NCI-H748 treated with DMSO at 0.1 percent for 48 hours (cell line): ENCODE measurements at places on chromosomes 3 and 15.

DNA sequence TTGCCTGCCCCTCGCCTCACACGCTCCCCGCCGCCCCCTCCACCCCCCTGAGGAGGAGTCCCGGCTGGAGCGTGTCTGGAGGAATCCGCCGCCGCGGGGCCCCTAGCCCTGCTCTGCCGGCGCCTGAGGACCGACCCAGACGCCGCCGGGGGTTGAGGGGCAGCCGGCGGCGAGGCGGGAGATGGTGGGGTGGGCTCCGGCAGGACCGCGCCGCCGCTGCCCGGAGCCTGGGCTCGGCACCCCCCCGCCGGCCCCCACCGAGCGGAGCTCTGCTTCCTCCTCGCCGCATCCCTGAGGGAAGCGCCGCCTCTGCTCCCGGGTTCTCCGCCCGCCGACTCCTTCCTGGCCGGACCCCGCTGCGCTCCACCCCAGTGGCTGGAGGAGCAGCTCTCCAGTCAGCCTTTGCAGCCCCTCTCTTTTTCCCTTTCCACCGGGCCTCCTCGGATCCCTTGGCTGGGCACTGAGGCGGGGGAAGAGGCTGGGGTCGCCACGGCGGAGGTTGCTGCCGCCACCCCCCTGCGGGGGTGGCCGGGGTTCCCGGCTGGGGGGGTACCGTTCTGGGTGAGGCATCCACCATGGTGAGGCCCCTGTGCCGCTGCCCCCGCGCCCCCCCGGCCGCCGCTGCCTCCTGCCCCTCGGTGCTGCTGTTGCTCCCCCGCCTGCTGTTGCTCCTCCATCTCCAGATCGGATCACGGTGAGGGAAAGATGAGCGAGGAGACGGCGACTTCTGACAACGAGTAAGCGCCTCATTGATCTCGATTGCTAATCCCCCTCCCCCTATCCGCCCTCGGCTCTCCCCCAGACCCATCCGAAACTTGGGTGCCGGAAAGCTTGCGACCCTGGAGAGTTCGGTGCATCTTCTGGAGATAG, at the start of gene SPRED1:
Gene SPRED1 (plus strand): TSS at position 356 of the 870 bp plus-strand sequence. CDS start 350 bp downstream, at position 706.
- no peak for DNase-seq

DNA sequence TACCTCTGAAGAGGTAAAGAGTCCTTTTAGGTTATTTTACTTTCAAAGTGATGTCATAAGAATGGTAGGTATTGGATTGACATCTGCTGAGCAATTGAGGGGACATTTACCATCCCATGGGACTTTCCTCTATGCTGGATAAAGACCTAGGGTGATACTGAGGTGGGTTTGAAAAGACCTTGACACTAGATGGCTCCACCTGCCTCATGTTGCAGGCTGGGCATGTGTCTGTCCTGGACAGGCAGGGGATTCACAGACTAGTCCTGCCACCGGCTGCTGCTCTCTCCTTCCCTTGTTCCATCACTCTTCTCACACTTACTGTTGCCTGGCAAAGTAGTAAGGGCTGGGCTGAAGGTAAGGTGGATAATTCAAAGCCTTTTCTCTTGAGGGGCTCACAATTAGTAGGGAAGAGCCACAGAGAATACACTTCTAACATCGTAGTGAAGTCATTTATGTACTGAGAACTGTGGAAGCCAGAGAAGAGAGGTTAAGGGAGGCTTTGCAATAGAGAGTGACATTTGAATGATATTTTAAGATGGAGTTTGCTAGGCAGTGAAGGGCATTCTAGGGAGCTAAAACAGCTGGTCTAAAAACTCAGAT, 27.7 kb downstream of the TRAK1 start:
- DNase-seq: peak; percentile 1

GRCh38 chr3:143215059-143215458, 95.5 kb downstream of the CHST2 start:
- no peak for DNase-seq

DNA sequence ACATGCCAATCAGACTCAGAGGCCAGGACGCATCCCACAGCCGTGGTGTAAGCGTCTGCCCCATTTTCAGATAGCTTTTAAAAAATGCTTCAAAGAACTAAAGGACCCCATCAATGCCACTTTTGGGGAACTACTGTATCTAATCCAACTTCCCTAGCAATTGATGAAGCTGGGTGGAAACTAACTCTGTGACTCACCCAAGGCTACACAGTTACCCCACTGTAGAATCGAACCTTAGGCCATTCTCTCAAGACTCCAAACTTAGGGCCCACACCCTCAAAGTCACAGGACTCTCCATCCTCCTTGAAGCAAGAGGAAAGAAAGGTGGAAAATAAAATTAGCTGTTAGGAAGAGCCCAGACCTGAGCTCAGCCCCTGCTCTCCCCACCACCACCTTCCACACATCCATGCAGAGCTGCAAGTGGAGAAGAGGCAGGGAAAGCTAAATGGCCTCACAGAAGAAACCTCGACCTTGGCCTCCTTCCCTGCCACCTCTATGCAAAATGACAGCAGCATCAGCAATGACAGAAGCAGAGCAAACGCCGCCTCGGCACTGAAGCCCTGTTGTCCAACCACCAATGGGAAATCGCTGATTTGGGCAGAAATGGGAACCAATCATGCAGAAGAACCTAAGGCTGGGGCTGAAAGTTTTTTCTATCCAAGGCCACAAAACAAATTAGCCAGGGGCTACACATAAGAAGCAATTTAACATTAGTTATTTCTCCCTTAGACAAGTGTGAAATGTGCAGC, 22.2 kb downstream of the ANP32A start:
- DNase-seq: no peak

DNA sequence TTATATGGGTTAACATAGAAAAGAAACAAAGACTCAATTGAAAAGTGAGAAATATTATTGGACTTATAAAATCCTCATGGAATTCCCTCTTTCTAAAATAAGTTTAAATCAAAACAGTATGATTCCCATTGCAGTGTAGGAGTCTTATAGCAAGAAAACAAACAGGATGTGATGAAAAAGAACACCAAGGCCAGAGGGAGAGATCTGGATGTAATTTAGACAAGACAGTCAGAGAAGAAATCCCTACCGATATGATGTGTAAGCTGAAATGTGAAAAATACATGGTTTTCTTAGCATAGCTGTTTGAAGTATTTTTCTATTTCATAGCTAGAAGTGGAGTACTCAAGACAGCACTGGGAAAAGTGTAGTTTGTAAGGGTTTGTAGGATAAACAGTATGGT, 521.5 kb downstream of the RSL24D1 start:
- no peak for DNase-seq

DNA sequence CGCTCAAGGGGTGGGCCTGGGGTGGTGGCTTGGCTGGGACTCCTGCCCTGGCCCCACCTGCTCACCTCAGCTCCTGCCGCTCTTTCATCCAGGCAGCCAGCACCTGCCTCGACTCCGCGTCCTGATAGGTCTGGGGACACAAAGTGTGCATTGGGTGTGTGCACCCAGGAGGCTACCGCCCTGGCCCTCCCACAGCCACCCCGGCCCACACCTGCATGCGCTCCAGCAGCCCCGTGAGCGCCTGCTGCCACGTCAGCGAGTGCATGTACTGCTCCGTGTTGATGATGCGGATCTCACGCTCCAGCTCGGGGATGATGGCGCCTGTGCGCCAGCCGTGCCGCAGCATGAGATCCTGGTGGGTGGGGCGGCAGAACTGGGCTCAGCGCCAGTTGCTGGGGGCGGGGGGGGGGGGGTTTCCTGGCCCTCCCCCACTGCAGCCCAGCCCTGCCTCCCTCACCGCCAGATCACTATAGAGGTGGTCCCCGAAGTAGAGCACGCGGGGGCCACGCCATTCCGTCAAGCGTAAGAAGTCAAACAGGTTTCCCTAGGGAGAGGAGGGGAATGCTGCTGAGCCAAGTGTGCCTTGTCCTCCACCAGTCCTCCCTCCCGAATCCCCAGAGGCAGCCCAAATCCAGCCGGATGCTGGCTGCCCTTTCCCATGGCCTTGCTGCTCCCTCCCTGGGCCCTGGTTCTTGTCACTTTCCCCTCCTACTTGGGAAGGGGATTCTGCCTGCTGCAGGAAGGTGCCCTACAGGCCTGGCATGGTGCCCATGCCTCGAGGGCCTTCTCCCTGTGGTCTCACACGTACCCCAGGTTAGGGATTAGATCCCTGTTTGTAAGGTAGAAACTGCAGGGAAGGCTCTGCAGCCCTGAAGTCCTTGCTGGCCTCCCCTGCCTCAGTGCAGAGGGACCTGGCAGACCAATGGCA, 8.6 kb downstream of the NT5DC2 start:
- DNase-seq: no peak

- DNase-seq: no peak
Observed at GRCh38 chr3:11248596-11248995, 23.6 kb upstream of the ATG7 start.

GRCh38 chr3:191301017-191301416, 28.2 kb upstream of the CCDC50 start:
- no peak for DNase-seq

DNA sequence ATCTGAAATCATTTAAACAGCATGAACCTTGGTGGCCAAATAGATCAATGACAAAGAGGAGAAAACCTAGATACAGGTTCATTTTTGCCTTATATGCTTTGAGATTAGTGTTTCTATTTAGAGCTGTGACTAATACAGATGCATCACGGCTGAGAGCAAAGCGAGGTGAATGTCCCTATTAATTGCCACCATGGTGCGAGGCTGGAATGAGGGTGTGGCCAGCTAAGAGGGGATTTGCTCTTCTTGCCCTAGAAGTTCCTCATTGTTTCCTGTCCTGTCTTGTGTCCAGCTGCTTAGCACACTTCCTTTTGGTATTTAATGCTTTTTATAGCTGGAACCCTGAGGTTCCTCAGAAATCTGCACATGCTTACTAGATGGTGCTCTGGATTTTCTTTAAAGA, 339.1 kb upstream of the RGMA start:
- no peak for DNase-seq

- DNase-seq: no peak
Observed at GRCh38 chr3:23258110-23258509, 55.0 kb downstream of the UBE2E2 start.

DNA sequence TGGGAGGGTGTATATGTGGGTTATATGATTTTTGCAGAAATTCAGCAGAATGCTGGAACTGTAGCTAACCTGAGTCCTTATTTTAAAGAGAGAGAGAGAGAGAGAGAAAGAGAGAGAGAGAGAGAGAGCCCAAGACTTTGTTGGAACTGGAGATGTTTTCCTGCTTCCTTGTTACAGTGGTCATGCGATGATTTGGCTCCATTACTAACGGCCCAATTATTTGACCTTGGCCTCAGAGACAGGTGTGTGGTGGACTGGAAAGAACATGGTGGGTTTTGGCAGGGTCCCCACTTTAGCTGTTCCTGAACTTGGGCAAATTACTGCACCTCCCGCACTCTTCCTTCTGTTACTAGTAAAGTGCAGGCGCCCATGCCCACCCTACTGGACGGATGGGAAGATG, 14.8 kb upstream of the ACSBG1 start:
- no peak for DNase-seq

GRCh38 chr15:101252836-101253235, 988 bp upstream of the CHSY1 start:
- no peak for DNase-seq

GRCh38 chr3:46561951-46562350, 4.2 kb downstream of the LRRC2 start:
- no peak for DNase-seq

GRCh38 chr3:13700362-13700761, 151.4 kb downstream of the FBLN2 start:
- DNase-seq: no peak

DNA sequence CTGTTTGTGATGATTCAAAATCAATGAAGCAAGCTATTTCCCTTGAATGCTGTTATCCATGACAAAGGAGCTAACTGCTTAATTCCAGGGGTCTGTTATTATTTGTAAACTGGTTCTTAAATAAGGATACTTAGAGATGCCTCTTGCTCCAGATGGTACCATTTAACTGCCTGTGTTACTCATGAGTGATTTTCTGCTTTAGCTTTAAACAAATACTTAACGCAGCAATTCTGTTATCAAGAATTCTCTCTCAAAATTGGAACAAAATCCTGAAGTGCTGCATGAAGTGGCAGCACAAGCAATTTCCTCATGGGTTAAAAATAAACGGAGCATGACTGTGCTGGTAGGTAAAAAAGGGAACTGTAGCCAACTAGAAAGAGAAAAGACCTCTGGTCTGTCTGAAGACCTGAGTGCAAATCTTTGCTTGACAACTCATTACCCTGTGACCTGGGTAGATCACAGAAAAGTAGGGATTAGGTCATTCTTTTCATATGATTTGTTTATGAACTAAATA, 62.5 kb upstream of the GBE1 start:
- DNase-seq: no peak

GRCh38 chr3:47848599-47849117, 45.7 kb downstream of the DHX30 start:
- no peak for DNase-seq

- DNase-seq: no peak
Observed at GRCh38 chr3:37640636-37641375, 220.9 kb upstream of the CTDSPL start.

- DNase-seq: no peak
Observed at GRCh38 chr3:56879436-56880215, 77.9 kb upstream of the ARHGEF3 start.

- DNase-seq: no peak
Observed at GRCh38 chr3:54034971-54035370, 87.4 kb upstream of the CACNA2D3 start.

GRCh38 chr3:69306239-69307185, 79.4 kb downstream of the FRMD4B start:
- peak; percentile 23 for DNase-seq

DNA sequence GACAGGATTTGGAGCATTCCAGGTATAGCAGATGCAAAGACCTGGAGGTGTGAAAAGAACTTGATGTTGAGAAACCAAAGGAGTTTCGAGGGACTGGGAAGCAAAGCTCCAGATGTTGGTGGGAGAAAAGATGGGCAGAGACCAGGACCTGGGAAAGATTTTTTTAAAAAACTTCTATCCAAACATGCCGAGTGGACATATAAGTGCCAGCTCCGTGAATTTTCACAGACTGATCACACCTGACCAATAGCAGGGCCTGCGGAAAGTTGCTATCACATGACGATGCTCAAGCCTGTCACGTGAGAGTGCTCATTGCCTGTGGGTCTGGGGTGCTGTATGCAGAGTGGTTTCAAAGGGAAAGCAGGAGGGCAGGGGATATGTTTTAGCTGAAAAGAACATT, 19.9 kb downstream of the SMAD6 start:
- no peak for DNase-seq

GRCh38 chr3:64242435-64242834, 17.2 kb upstream of the PRICKLE2 start:
- peak; percentile 8 for DNase-seq

DNA sequence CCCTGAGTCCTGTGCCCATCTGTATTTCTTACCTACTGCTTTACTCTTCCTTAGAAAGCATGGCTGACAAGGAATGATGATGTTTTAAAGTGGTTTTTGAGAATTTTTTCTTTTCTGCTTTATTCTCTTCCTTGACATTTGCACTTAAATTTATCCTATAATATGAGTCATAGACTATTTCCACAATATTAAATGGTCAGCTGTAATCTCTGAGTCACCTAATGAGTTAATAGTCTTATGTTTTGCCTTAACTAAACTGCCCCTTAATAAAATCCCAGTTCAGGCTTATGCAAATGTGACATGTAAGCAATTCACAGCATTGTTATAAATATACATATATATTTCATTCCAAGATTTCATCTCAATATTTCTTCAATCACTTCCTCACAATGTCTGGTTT, 23.8 kb downstream of the MEIS2 start:
- DNase-seq: no peak
